Esophagus squamous epithelium (tissue), 5 donors: ENCODE measurements at places on chromosomes 16 and 17.

DNA sequence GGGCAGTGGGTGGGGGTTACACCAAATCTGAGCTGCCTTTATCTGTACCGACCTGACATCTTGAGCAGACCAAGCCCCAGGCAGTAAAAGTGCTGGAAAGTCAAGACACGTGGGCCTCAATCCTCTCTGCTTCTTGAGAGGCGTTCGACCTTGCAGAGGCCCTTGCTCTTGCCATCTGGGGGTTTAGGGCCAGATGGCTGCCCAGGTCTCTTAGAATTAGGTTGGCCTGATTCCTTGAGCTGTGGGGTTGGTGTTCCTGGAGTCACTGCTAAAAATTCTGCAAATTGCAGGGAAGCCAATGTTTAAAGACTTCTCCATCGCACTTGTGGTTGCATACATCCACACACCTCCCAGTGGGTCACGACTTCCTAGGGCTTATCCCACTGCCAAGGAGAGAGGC is 238.2 kb upstream of the ASIC2 start:
- DNase-seq = no peak

- DNase-seq = no peak
These were observed 52.0 kb downstream of the GINS3 start for GRCh38 chr16:58444265-58444664.

- no peak for DNase-seq
These were observed 1.6 kb upstream of the FOXL1 start for GRCh38 chr16:86576591-86577313.

- DNase-seq = no peak
These were observed 4.6 kb downstream of the DHX58 start for GRCh38 chr17:42107597-42108576.

- DNase-seq = no peak
These were observed 15.4 kb downstream of the ARL2BP start for GRCh38 chr16:57260294-57260929.

DNA sequence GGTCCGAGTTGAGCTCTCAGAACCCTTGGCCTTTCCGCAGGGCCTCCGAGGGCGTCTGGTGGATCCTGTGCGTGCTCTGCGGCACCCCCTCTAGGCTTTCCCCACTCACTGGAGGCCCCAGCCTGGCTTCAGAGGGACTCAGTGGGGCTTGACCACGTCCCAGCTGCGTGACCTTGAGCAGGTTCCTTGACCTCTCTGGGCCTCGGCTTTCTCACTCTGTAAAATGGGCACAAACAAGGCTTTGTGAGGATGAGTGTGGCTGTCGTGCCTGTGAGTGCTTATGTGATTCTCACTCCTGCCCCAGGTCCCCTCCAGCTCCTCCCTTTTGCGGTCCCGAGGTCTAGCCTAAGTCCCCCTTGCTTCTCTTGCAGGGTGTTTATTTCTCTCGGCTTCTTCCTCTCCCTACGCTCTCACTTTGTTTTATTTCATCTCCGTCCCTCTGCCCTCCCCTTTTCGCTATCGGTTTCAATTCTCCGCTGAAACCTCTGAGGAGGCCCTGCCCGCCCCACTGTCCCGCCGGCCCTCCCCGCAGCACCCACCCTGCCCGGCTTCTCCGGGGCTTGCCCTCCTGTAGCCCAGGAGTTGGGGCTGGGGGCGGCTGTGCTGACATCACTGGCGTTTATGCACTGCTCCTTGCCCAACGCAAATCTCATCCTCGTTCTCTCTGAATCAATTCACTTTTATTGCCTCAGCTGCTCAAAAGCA is 82.3 kb upstream of the CBX4 start:
- no peak for DNase-seq

GRCh38 chr17:1182811-1183170 is 3.0 kb upstream of the ABR start:
- no peak for DNase-seq

GRCh38 chr17:57619061-57619937 is 125.8 kb downstream of the CCDC182 start:
- no peak for DNase-seq

DNA sequence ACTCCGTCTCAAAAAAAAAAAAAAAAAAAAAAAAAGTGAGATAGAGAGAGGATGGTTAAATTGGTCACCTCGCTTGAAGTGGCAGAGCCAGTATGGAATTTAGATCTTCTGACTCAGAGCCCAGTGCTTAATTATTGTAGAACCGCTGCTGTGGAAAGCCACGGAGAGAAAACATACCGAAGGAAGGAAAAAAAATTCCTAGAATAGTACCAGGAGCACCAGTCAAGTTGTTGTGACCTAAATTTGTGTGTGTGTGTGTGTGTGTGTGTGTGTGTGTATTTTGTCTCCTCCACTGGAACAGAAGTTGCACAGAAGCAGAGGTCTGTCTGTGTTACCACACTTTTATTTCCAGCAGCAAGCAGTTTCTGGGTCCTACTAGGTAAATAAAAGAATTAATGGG is 10.6 kb upstream of the NUP85 start:
- DNase-seq = no peak

- no peak for DNase-seq
These were observed 40.2 kb downstream of the CNOT1 start for GRCh38 chr16:58589326-58589905.

GRCh38 chr16:17302620-17303019 is 168.1 kb downstream of the XYLT1 start:
- DNase-seq = no peak

GRCh38 chr17:66040402-66040801 is 151.5 kb downstream of the CEP112 start:
- DNase-seq = no peak

GRCh38 chr17:50872710-50873424 is 6.7 kb upstream of the TOB1 start:
- no peak for DNase-seq

DNA sequence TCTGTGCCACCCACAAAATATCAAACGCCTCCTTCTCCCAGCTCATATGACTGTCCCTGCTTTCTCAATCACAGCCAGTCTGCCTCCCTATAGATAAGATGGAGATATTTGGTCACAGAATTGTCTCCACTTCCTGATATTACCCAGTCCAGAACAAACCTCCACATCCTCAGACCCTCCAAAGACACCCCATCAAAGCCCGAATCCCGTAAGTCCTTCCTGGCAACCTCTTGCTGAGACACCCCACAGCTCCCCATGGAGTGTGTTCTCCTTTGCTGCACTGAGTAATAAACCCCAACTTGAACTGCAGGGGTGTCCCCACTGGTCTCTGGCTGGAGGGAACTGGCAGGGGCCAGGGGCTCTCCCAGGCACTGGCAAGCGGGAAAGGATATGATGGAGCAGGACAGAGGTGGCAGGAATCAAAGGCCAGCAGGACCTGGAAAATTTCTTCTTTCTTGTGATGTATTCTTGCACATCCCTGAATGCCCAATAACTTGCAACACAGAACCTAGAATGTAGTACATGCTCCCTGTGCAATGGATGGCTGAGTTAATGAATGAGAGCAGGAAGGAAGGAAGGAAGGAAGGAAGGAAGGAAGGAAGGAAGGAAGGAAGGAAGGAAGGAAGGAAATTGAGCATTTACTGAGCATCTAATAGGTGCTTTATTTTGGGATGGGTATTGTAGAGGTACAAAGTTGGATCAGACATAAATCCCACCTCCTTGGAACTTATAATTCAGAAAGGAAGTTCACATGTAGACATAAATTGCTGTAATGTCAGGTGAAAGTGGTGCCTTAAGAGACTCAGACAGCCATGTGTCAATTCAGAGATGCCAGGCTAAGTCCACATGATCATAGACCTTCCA is 13.9 kb downstream of the TMEM114 start:
- DNase-seq = no peak

DNA sequence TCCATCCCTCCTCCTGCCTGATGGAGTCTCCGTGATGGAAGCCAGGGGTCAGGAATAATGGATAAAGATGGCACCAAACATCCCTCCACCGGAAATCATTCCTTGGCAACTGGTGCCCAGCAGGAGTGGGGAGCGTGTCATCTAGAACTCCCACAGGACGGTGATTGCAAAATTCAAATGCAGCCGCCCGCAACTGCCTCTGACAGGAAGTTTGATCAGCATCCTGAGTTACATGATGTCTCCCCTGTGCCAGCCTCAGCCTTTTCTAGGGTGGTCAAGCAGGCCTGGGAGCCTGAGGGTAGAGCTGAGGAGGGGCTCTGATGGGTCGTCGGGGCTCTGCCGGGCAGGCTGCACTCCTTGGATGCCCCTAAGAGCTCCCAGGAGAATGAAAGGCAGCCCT is 52.8 kb downstream of the GSG1L start:
- DNase-seq = no peak

DNA sequence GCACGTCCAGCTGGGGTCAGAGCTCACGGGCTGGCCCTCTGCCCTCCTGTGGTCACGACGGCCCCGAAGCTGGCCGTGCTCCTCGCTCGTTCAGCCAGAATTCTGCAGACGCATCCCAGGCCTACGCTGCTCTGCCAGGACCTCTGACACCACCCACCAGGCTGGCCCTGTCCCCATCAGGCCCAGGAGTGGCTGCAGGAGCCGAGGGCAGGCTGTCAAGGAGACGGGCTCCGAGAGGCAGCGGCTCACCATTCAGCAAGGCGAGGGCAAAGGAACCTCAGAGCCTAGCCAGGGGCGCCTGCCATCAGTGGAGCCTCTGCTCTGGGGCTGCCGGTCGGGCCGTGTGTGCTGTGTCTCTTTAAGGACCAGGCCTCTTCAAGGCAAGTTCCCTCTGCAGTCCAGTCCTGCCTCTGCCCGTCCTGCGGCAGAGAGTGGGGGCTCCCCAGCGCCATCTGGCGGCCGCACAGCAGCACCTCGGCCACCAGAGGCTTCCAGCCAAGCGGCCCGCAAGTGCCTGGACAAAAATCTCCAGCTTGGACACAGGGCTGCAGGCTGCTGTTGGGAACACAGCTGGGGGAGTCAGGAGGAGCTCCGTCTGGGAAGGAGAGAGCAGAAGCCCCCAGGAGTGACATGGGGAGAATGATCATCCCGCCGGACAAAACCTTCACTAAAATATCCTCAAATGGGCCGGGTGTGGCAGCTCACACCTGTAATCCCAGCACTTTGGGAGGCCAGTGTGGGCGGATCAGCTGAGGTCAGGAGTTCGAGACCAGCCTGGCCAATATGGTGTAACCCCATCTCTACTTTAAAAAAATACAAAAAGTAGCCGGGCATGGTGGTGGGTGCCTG is 7.4 kb upstream of the ABR start:
- DNase-seq = no peak

DNA sequence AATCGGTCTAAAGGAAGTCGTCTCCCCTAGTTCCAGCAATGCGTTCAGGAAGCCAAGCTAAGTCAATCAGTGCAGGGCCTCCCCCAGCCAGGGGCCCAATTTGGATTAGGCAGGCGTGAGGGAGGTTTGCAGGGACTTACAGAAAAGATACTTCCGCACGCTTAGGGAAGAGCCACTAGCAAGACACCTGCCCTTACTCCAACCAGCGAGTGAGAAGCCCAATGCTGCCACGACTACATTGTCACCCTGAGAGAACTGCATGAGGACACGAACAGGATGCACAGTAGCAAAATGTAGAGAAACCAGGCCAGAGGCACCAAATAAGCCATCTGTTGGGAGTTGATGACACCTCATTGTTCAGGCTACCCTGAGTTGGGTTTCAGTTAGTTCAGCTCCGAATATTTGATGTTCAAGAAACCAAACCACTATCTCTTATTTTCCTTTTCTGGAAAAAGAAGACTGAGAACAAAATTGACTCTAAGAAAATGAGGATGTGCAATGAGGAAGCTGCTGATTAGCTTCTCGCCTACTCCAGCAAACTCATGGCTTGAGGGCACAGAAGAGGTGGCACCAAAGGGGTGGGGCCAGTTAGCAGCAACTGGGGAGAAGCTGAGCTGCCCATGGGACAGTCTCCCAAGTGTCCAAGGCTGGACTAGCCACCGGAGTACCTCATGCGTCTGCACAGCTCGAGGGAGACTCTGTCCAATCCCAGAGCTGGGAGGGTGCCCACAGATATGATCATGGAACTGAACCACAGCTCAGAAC is 29.3 kb downstream of the TK2 start:
- no peak for DNase-seq

GRCh38 chr17:20095336-20096080 is 86.3 kb downstream of the SPECC1 start:
- no peak for DNase-seq

DNA sequence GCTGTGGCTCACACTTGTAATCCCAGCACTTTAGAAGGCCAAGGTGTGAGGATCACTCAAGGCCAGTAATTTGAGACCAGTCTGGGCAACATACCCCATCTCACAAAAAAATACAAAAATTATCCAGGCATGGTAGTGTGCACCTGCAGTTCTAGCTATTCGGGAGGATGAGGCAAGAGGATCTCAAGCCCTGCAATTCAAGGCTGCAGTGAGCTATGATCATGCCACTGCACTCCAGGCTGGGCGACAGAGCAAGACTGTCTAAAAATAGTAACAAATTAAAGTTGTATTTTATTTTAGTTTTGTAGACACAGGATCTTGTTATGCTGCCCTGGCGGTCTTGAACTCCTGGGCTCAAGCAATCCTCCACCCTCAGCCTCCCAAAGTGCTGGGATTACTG is 18.2 kb downstream of the USP31 start:
- no peak for DNase-seq

DNA sequence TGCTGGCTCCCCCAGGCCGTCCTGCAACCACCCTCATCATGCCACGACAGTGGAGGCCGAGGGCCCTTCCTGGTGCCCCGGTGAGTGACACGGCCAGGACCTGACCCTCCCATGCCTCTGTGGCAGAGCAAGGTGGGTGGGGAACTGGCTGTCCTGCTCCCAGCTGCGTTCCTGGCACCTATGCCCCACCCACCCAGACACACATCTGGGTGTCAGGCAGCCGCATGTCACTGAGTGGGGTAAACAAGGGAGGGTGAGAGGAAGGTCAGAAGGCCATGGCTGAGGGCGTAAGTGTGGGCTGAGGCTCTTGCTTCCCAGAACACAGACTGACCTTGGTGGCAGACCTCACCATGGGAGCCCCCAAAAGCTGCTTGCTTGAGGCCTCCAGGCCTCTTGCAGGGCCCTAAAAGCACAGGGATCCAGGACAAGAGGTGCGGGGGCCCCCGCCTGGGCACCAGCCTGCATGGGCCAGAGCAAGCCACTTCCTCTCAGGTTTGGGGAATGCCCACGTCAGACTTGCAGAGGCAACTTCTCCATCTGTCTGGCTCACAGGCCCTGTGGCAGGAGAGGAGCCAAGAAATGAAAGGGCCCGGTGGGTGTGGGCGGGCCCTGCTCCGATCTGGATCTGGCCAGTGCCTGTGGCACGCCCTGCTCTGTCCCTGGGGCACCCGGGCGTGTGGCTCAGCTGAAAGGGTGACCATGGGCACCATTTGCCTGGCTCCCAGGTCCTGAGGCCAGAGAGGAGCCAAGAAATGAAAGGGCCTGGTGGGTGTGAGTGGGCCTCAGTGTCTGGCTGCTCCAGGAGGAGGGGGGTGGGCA is 3.9 kb upstream of the CCDC57 start:
- no peak for DNase-seq

DNA sequence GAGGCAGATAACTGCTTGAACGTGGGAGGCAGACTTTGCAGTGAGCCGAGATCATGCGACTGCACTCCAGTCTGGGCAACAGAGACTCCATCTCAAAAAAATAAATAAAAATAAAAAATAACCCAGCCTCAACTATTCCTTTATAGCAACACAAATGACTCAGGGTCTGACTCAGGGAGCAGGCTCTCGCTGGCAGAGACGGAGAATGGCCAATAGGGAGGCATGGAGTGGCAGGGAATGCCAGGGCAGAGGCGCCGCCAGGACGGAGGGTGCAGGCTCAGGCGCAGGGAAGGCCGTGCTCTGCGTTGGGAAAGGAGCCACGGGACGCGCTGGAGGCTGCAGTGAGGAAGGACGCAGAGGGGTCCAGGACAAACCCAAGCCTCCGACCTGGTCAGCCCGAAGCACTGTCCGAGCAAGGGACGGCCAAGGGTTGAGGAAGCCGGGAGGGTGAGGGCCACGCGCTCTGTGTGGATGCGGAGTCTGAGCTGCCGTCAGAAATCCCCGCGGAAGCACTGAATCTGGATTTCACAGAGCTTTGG is 40.3 kb downstream of the PKD1 start:
- DNase-seq = no peak
